Choroid plexus epithelial cell (primary cell): ENCODE measurements at places on chromosomes 12 and 14.

GRCh38 chr12:106978035-106978800, 8.7 kb downstream of the MTERF2 start:
- DNase-seq, result peak; percentile 78

GRCh38 chr12:105724641-105725040, 394.1 kb downstream of the C12orf75 start:
- DNase-seq, result no peak

GRCh38 chr12:6688543-6688998, 604 bp downstream of the ZNF384 start:
- DNase-seq, result no peak

DNA sequence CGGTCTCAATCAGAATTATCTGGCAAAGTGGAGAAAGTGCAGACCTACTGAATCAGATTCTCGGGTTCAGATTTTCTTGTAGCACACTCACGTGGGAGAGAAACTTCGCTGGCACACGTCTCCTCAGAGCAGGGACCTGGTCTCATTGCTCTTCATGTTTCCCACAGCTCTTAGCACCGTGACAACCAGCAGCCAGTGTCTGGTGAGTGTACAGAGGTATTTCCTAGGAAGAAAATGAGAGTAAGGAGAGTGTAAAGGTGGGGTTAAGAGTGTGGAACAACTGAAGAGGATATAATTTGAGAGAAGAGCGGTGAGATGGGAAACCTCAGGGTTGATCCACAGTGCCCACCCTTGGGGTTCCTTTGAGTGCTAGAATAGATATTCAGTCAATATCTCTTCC, 89.2 kb downstream of the ARF6 start:
- peak; percentile 60 for DNase-seq

DNA sequence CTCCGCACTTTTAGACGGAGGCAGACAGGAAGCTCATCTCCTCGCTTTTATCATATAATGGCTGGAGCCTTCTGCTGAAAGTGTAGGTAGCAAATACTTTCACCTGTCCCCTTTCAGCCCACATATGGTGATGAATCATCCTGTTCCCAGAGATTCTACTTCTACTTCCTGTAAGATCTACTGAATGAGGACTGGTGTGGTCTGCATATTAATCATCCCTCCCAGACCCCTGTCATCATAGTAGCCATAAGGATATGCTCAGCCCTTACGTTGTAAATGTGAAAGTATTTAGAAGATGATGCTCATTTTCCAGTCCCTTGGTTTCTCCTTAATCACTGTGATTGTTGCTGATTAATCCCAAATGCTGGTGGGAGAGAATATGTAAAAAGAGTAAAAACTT, 268.2 kb upstream of the GRIP1 start:
- no peak for DNase-seq

GRCh38 chr12:24553259-24553658, 395.6 kb downstream of the BCAT1 start:
- no peak for DNase-seq

- peak; percentile 50 for DNase-seq
Observed at GRCh38 chr12:121404734-121405133, 4.8 kb downstream of the RNF34 start.

DNA sequence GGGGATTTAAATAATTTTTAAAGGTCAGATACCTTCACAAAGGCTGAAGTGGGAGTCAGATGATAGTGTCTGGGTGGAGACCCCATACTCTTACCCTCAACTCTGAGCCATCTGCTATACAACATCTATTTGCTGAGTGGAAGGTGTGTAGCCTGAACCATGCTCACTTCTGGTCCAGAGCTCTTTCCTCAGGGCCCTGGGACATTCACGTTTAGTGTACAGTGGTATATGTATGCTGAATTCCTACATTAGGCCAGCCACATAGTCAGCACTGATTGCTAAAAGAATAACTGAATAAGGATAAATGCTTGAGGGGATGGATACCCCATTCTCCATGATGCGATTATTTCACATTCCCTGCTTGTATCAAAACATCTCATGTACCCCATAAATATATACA, 107.3 kb downstream of the KIF26A start:
- DNase-seq, result no peak

DNA sequence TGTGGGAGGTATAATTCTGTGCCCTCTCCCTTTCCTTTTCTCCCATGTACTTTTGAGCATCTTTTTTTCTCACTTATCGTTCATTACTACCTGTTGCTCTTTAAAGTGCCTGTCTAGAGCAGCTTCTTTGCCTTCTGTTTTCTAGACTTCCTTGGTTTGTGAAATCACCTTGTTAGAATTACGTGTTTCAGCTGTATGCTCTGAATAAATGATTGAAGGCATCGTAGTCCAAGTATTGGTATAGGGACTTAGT, 1.3 kb downstream of the NEDD1 start:
- no peak for DNase-seq

DNA sequence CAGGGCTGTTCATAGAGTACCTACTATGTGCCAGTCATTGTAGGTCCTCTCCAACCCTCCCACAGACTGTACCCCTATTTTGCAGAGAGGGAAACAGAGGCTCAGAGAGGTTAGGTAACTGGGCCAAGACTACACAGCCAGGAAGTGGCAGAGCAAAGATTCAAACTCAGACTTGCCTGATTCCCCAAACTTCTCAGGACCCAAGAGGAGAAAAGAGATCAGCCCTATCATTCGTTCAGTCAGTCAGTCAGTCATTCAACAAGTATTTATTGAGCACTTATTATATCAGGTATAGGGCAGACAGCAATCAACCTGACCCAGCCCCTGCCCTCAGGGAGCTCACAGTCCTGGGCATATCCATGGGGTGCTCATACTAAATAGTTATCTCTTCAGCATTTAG, 39.6 kb upstream of the CORO1C start:
- no peak for DNase-seq

DNA sequence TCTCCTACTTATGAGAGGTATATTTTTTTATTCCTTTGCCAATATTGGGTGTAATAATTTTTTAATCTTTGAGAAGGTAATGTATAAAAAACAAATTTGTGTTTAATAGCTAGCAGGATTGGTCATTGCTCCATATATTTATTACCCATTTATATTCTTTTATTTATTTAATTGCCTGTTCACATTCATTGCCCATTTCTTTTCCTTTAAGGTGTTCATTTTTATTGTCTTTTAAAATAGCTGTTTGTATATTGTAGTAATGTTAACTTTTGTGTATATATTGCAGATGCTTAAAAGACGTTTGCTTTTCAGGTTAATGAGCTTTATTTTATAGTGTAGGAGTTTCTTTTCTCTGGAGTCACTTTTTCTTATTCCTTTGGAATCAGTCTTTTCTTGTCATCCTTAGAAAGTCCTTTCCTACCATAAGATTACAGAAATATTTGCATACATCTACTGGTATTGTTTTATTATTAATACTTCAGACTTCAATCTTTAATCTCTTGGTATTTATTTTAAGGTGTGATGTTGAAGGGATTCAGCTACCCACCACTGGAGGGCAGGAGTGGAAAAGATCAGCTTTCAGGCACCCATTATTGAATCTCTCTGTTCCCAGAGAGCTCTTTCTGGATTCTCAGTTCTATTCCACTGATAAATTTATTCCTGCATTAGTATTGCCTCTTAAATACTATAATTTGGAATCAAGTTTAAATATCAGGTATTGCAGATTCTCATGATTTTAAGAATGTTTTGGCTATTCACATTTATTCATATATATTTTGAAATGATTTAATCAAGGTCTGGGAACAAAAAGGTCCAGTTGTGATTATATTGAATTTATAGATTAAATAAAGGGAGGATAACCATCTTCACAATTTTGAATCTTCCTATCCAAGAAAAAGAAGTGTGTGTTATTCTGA, 17.3 kb downstream of the PPM1A start:
- peak; percentile 56 for DNase-seq

- peak; percentile 96 for DNase-seq
Observed at GRCh38 chr12:108850854-108851573, 6.4 kb downstream of the SSH1 start.

GRCh38 chr12:42936991-42937390, 347.4 kb upstream of the PRICKLE1 start:
- DNase-seq, result no peak

GRCh38 chr14:82642425-82642824, 1108.8 kb upstream of the SEL1L start:
- peak; percentile 9 for DNase-seq

GRCh38 chr14:92175811-92176210, 54.0 kb downstream of the CPSF2 start:
- no peak for DNase-seq

DNA sequence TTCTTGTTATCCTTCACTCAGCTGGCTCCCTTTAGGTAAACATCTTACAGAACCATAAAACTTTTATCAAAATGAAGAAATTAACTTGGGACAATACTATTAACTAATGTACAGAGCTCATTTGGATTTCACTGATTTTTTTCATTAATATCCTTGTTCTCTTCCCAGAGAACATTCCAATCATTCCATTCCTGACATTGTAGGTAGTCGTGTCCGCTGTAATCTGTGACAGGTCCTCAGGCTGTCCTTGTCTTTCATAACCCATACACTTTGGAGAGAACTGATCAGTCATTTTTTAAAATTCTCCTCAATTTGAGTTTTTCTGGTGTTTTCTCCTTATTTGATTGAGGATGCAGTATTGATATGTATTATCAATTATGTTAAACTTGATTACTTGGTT, 916.8 kb downstream of the GALC start:
- no peak for DNase-seq

GRCh38 chr12:96233939-96234461, 39.8 kb downstream of the ELK3 start:
- DNase-seq, result no peak
